ENCODE measurements at places on chromosomes 3 and 15.

DNA sequence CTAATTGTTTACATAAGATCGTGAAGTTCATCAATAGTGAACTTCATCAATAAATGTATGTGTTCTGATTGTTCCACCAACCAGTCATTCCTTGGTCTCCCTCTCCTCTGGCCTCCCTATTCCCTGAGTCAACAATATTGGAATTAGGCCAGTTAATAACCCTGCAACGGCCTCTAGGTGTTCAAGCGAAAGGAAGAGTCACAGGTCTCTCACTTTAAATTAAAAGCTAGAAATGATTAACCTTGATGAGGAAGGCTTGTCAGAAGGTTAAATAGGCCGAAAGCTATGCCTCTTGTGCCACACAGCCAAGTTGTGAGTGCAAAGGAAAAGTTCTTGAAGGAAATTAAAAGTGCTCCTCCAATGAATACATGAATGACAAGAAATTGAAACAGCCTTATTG is 89.4 kb upstream of the ACKR4 start:
- peaks cover 7% of the 10 kb centered on the region for H3K4me1 ChIP-seq
- peaks cover 59% of the 10 kb centered on the region for H3K36me3 ChIP-seq
- H3K27me3 ChIP-seq, result no peaks in the 10 kb centered on the region
- H3K4me3 ChIP-seq, result no peak overlapping the region
- peak; percentile 14 for DNase-seq
- H3K27ac ChIP-seq, result no peak overlapping the region

DNA sequence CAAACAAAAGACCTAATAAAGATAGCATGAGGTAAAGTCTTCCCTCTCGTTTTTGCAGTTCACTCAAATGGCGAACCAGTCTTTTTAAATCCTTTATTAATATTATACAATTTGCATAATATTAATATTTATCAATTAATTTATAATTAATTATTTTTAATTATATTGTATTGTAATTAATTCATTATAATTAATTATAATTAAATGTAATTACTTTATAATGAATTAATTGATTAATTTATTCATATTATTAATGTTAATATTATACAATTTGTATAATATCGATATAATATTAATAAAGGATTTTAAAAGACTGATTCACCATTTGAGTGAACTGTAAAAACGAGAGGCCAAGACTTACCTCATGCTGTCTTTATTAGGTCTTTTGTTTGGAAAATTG is 1045.4 kb upstream of the CADM2 start:
- no peaks in the 10 kb centered on the region for H3K36me3 ChIP-seq
- no peak overlapping the region for H3K27ac ChIP-seq
- H3K27me3 ChIP-seq, result no peaks in the 10 kb centered on the region
- H3K4me1 ChIP-seq, result no peaks in the 10 kb centered on the region

- H3K36me3 ChIP-seq, result no peaks in the 10 kb centered on the region
- DNase-seq, result no peak
- H3K4me1 ChIP-seq, result no peaks in the 10 kb centered on the region
Observed at GRCh38 chr15:97804950-97805349, 155.6 kb upstream of the ARRDC4 start.

DNA sequence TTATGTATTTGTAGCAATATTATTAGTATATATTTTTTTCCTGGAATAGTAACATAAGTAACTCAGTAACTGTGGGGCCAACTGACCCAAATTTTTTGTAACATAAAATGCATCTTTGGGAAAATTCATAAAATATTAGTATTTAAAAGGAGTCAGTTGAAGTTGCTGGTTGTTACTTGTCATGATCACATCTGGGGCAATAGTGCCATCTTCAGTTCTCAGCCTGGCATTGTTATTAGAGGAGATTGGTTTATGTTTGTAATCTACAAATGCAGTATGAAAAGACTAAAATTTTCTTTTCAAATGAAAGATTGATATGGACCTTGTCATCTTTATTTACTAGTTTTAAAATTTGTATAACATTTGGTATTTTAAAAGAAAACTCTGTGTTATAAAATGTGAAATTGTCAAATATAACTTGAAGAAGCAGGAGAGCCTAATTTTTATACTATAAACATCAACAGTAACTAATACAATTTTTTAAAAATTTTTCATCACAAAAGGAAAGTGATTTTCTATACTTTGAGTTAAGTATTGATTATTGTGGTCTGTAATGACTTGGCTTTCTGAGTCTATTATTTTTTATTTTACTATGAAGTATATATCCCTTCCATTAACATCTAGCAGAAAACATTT is 38.8 kb upstream of the MLF1 start:
- no peaks in the 10 kb centered on the region for H3K36me3 ChIP-seq
- no peak overlapping the region for H3K27ac ChIP-seq
- H3K4me1 ChIP-seq, result no peaks in the 10 kb centered on the region
- no peaks in the 10 kb centered on the region for H3K27me3 ChIP-seq
- no peak overlapping the region for H3K4me3 ChIP-seq
- DNase-seq, result no peak

DNA sequence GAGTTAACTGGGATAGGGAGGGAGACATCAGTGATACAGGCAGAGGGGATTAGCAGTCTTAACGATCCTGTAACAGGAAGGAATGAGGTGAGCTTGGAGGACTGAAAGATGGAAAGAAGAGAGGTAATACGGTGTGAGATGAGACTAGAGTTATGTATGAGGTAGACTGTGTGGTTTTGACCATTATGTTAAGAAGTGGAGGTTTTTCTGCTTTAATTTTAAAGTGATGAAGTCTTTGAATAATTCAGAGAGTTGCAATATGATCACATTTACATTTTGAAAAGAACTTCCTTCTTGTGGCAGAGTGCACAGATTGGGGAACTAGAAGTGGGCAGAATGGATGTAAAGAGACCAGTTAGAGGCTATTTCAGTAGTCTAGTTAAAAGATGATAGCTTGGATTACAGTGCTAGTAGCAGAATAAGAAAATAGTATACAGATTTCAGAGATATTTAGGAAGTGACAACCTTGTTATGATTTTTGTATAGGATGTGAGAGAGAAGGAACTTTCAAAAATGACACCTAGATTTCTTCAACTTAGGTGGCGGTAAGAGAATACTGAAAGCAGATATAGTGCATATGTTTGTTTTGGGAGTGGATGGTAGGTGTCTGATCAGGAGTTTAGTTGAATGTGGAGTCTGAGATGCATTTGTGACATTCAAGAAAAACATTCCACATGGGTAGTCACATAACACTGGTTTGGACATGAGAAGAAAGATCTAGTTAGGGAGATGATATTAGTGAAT is 40.5 kb downstream of the STT3B start:
- peaks cover 2% of the 10 kb centered on the region for H3K36me3 ChIP-seq
- H3K4me3 ChIP-seq, result no peak overlapping the region
- no peak overlapping the region for H3K27ac ChIP-seq

GRCh38 chr3:169965562-169966427 is 812 bp upstream of the SEC62 start:
- peak overlapping the region; percentile 86 for H3K4me3 ChIP-seq
- no peak for DNase-seq
- peaks cover 2% of the 10 kb centered on the region for H3K36me3 ChIP-seq
- no peaks in the 10 kb centered on the region for H3K27me3 ChIP-seq
- peak overlapping the region; percentile 90 for H3K27ac ChIP-seq

GRCh38 chr3:186847437-186847836 is 4.9 kb downstream of the ADIPOQ start:
- peaks cover 2% of the 10 kb centered on the region for H3K27me3 ChIP-seq
- no peak overlapping the region for H3K4me3 ChIP-seq

- no peak overlapping the region for H3K4me3 ChIP-seq
- H3K27ac ChIP-seq, result no peak overlapping the region
- H3K4me1 ChIP-seq, result no peaks in the 10 kb centered on the region
- H3K27me3 ChIP-seq, result no peaks in the 10 kb centered on the region
- no peaks in the 10 kb centered on the region for H3K36me3 ChIP-seq
- DNase-seq, result no peak
Observed at GRCh38 chr3:1823867-1824266, 274.8 kb upstream of the CNTN4 start.

DNA sequence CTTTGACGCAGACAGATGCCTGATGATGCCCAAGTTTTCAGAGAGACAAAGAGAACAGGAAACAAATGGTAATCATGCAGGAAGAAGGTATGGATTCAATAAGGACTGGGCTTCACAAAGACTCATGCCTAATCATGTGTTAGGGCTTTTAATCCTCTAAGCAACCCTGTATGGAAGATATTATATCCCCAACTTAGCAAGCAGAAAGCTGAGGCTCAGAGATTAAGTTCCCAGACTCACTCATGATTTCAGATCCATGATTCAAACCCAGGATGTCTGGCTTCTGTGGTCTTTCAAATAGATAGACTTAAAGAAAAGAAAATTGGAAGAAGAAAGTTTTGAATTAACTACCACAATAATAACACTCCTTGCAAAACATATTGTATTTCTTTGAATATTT is 4.1 kb upstream of the CLASP2 start:
- no peaks in the 10 kb centered on the region for H3K36me3 ChIP-seq
- DNase-seq, result no peak
- no peak overlapping the region for H3K27ac ChIP-seq
- no peaks in the 10 kb centered on the region for H3K4me1 ChIP-seq

Data from large intestine (tissue), 12 donors.